ENCODE measurements at places on chromosomes 2 and 18. TPM values are rescaled to one million over a fixed set of nuclear protein-coding genes. Genes with fewer than 3 reads are reported as not detected.

Gene DSEL
- total RNA-seq, result 157 TPM

Gene ESCO1
- 14.2 TPM for total RNA-seq

Gene COL4A3
- total RNA-seq, result 0.33 TPM

Gene RAX
- not detected for total RNA-seq

Gene IL36G
- total RNA-seq, result not detected

Gene PHOSPHO2
- total RNA-seq, result 3.9 TPM

Gene FAM161A
- total RNA-seq, result 2.6 TPM

Gene VWA3B
- 0.26 TPM for total RNA-seq

Gene MAP3K19
- total RNA-seq, result not detected

Gene PFN4
- 1.5 TPM for total RNA-seq

Gene PNPT1
- total RNA-seq, result 20.0 TPM

Gene MYO7B
- total RNA-seq, result under 0.01 TPM

Measured in fibroblast of lung (primary cell).